ENCODE measurements at places on chromosomes 4 and X. TPM values are rescaled to one million over a fixed set of nuclear protein-coding genes. Genes with fewer than 3 reads are reported as not detected.

Gene ENOPH1
- total RNA-seq, result 83.5 TPM

Gene GUCY2F
- total RNA-seq, result not detected

Gene CT45A5
- not detected for total RNA-seq

Gene ARHGAP36
- not detected for total RNA-seq

Gene PDCL2
- not detected for total RNA-seq

GRCh38 chrX:95907081-95907480 lies 777.6 kb upstream of the DIAPH2 start:
- H3K4me3 ChIP-seq, result no peak overlapping the region
- no peaks in the 10 kb centered on the region for H3K27me3 ChIP-seq
- no peak for DNase-seq
- no peaks in the 10 kb centered on the region for H3K36me3 ChIP-seq
- H3K4me1 ChIP-seq, result no peaks in the 10 kb centered on the region

DNA sequence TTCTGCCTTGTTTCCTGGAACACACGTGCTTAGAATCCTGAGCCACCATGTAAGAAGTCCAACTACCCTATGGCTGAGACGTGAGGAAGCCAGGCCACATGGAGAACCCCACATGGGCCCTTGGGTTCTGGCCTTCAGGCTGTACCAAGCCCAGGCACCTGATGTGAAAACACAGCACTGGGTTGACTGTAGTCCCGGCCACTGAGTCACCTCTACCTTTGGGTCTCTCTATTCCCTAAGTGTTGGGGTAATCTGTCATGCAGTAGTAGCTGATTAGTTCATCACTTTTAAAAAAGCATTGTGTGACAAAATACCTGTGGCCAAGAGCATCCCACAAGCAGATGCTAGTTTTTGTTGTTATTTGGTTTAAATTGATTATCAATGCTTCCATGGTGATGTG lies 24.3 kb downstream of the CFAP97 start:
- H3K4me3 ChIP-seq, result no peak overlapping the region
- DNase-seq, result peak; percentile 9
- H3K36me3 ChIP-seq, result peaks cover 22% of the 10 kb centered on the region
- no peaks in the 10 kb centered on the region for H3K27me3 ChIP-seq
- peaks cover 24% of the 10 kb centered on the region for H3K4me1 ChIP-seq

DNA sequence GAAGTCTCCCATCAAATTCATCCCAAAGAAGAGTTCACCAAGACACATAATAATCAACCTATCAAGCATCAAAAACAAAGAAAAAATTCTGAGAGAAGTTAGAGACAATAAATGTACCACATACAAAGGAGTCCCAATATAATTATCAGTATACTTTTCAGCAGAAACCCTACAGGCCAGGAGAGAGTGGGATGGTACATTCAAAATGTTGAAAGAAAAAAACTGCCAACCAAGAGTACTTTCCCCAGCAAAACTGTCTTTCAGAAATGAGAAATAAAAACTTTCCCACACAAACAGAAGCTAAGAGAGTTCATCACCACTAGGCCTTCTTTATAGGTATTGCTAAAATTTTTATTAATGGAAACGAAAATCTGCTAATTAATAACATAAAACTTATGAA lies 164.4 kb upstream of the LNX1 start:
- peaks cover 2% of the 10 kb centered on the region for H3K27me3 ChIP-seq
- H3K4me1 ChIP-seq, result no peaks in the 10 kb centered on the region
- H3K4me3 ChIP-seq, result no peak overlapping the region
- H3K36me3 ChIP-seq, result no peaks in the 10 kb centered on the region
- no peak overlapping the region for H3K27ac ChIP-seq

DNA sequence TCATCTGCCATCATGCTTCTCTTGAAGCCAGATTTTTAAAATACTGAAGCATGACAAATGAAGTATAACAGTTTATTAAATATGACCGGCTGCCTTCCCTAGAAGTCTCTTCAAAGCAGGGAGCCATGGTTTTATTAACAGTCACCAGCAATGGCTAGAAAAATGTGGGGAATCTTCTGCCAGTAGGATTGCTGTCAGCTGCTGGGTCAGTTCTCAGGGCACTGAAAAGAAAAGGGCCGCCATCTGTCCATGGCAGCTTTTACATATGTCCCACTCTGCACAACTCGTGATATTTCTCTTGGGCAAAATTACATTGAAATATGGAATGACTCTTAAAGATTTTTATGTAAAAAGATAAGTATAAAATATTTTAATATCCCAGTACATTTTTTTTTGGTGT lies 2.8 kb downstream of the CCNG2 start:
- peak overlapping the region; percentile 93 for H3K4me3 ChIP-seq
- no peak for DNase-seq
- H3K4me1 ChIP-seq, result peaks cover 34% of the 10 kb centered on the region
- peaks cover 45% of the 10 kb centered on the region for H3K36me3 ChIP-seq

- peaks cover 6% of the 10 kb centered on the region for H3K27me3 ChIP-seq
- H3K36me3 ChIP-seq, result no peaks in the 10 kb centered on the region
- no peak overlapping the region for H3K4me3 ChIP-seq
- H3K27ac ChIP-seq, result no peak overlapping the region
- DNase-seq, result no peak
- no peaks in the 10 kb centered on the region for H3K4me1 ChIP-seq
Measured at GRCh38 chr4:13559413-13559812, 15.1 kb upstream of the NKX3-2 start.

DNA sequence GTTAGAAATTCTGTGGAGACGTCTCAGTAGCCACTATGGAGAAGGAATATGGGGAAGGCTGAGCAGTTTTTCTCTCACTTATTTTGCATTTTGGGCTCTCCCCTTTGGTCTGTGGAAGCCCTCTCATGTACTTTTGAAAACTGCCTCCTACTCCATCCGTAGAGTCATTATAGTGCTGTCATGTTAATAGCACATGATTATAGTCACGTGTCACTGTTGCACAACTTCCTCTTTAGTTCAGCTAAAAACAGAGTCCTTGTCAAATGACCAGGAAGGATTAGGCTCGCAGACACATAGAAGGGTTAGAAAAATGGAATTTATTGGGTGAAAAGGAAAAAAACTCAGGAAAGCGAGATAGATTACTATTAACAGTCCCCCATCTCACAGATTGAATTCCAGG lies 258.2 kb upstream of the CXorf51A start:
- H3K4me3 ChIP-seq, result no peak overlapping the region
- H3K27me3 ChIP-seq, result no peaks in the 10 kb centered on the region
- no peak for DNase-seq
- no peaks in the 10 kb centered on the region for H3K36me3 ChIP-seq
- no peaks in the 10 kb centered on the region for H3K4me1 ChIP-seq

DNA sequence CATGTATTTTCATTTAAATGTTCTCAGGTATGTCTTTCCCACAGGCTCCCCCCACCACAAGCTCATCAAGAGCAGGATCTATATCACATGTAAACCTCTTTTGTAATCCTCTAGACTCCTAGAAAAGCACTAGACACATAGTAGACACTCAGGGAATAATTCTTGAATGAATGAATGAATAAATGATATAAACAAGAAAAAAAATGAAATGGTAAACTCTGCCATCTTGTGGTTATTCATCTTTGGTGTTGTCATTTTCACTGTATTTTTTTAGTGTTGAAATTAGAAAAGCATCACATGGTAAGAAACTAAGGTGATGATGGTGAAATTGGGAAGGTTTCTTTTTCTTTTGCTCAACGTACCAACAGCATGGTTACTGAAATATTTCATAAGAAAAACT lies 34.2 kb upstream of the C1GALT1C1 start:
- no peaks in the 10 kb centered on the region for H3K27me3 ChIP-seq
- no peak overlapping the region for H3K27ac ChIP-seq
- no peaks in the 10 kb centered on the region for H3K36me3 ChIP-seq
- no peak for DNase-seq
- H3K4me3 ChIP-seq, result no peak overlapping the region

- no peaks in the 10 kb centered on the region for H3K4me1 ChIP-seq
- no peaks in the 10 kb centered on the region for H3K36me3 ChIP-seq
- H3K27ac ChIP-seq, result no peak overlapping the region
- peaks cover 11% of the 10 kb centered on the region for H3K27me3 ChIP-seq
- H3K4me3 ChIP-seq, result no peak overlapping the region
Measured at GRCh38 chr4:41410049-41410448, 127.9 kb upstream of the LIMCH1 start.

- peaks cover 9% of the 10 kb centered on the region for H3K4me1 ChIP-seq
- DNase-seq, result no peak
- no peaks in the 10 kb centered on the region for H3K36me3 ChIP-seq
Measured at GRCh38 chrX:150334100-150334499, 29.0 kb upstream of the MAMLD1 start.

GRCh38 chr4:8006471-8006870 lies 66.8 kb upstream of the AFAP1 start:
- H3K4me3 ChIP-seq, result no peak overlapping the region
- no peaks in the 10 kb centered on the region for H3K36me3 ChIP-seq
- H3K27ac ChIP-seq, result no peak overlapping the region
- no peak for DNase-seq

GRCh38 chrX:40082447-40083119 lies 15.2 kb downstream of the BCOR start:
- H3K27ac ChIP-seq, result no peak overlapping the region
- no peaks in the 10 kb centered on the region for H3K27me3 ChIP-seq
- peaks cover 71% of the 10 kb centered on the region for H3K4me1 ChIP-seq
- DNase-seq, result peak; percentile 40

DNA sequence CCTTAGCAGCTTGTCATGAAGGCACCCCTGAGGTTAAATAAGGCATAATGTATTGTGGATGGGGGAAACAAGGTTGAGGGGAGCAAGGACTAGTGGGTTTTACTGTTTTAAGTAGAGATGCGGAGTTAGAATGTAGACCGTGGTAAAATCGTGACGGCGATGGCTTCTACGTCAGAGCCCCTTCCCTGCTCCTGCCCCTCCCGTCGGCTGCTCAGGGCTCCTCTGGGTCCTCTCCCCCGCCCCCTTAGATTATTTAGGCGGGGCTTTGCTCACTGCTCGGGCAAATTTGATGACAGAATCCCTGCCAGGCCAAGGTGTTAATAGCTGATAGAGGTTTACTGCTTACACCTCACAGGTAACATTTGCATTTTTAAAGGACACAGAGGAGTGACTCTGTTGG lies 2.3 kb downstream of the FRMPD3 start:
- peaks cover 16% of the 10 kb centered on the region for H3K4me1 ChIP-seq
- peaks cover 41% of the 10 kb centered on the region for H3K27me3 ChIP-seq
- no peaks in the 10 kb centered on the region for H3K36me3 ChIP-seq
- H3K4me3 ChIP-seq, result no peak overlapping the region

GRCh38 chrX:106950381-106950780 lies 30.2 kb downstream of the CLDN2 start:
- H3K27ac ChIP-seq, result no peak overlapping the region
- no peak for DNase-seq
- no peaks in the 10 kb centered on the region for H3K4me1 ChIP-seq
- H3K4me3 ChIP-seq, result no peak overlapping the region
- no peaks in the 10 kb centered on the region for H3K27me3 ChIP-seq
- peaks cover 2% of the 10 kb centered on the region for H3K36me3 ChIP-seq

DNA sequence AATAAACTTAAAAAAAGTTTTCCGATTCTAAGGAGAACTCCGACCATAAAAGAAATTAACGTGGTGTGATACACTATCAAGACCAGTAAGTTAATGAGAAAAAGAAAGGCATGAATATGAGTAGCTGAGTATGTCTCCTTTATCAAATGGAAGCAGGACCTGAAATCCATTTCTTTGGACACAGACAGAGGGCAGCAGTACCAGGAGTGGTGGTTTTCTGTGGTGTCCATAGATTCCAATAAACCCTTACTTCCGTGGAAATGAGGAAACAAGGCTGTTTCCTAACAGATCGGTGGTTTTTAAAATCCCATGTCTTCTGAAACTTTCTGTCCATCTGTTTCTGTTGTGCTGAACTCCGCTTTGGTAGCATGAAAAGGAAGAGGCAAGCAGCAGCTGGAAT lies 128.5 kb upstream of the TSPAN5 start:
- no peaks in the 10 kb centered on the region for H3K4me1 ChIP-seq
- no peak overlapping the region for H3K27ac ChIP-seq
- DNase-seq, result no peak
- H3K27me3 ChIP-seq, result no peaks in the 10 kb centered on the region

All from activated CD8-positive, alpha-beta T cell treated with anti-CD3 and anti-CD28 coated beads for 36 hours (primary cell).